ENCODE measurements at places on chromosomes 5 and 9.

DNA sequence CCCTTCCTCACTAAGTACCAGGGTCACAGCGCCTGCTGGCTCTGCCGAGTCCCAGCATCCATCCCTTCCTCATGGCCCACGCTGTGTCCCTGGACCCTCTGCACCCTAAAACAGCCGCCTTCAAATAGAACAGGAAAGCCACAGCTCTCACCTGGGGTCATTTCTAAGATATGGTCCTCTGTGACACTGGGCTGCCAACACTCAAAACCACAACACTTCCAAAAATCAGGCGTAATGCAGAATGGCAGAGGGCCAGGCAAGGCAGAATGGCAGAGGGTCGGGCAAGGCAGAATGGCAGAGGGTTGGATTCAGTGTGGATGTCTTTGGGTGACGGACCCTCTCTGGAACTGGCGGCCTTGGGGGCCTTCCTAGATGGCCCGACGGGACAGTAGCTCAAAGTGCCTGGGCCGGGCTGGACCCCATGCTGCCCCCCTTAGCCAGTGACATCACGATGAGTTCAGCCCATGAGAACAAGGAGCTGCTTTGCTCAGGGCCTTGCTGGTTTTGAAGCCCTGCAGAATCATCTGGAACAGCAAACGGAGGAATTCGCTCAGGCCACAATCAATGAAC is 35.3 kb downstream of the ZDHHC11B start:
- no peak for DNase-seq

DNA sequence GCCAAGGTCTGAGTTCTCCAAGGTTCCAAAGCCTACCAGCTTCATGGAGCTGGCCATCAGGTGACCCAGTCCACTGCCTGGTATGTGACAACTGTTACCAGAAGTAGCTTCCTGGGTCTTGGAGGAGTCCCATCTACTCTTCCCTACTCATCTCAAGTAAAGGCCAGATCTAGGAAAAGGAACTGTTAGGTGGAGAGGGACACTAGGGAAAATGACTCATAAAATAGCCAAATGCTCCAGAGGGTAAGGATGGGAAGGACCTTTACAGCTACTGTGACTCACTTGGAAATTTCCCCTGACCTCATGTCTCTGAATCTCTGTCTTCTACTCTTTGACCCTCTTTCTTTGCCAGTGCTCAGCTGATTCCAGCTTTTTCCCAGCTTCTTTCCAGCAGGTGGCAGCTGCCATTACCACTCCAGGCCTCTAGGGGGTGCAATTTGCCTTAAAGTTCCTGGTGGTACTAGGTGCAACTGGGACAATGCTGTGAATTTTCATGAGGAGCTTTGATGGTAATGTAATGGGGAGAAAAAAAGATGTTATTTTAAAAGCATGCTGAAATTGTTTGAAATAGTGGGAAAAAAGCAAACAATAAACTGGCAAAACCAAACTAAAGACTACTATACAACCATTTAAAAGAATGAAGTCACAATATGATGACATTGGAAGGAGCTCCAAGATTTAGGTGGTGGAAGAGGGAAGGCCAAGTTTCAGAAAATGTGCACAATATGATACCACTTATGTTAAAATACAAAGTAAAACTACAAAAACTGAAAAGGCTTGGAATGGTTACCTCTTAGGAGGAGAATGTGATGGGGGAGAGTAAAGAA is 27.1 kb upstream of the MYORG start:
- DNase-seq = peak; percentile 21

GRCh38 chr9:111645806-111646205 is 14.7 kb downstream of the DNAJC25 start:
- no peak for DNase-seq

DNA sequence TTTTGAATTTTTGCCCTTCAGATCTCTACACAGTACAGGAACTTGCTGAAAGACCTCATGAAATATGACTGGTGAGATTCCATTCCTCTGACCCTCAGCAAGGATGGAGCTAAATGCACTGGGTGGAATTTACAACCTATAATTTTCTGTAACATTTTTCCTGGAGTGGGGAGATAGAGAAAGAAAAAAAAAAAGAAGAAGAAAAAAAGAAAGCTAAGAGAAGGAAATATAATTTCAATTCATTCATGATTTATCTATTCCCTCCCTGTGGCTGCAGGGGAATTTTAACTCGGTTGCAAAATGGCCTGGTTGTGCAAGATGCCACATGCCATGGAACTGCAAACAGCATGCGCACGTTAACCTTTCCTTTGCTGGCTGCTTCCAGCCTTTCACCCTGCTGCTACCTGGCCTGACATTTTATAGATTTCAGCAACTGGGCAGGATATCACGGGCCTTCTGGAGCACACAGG is 155.4 kb downstream of the FSTL4 start:
- DNase-seq = no peak

GRCh38 chr9:14373706-14374105 is 59.8 kb upstream of the NFIB start:
- DNase-seq = no peak

GRCh38 chr5:172941067-172941516 is 18.1 kb upstream of the RPL26L1 start:
- DNase-seq = no peak

GRCh38 chr5:118806571-118806970 is 181.8 kb downstream of the DTWD2 start:
- DNase-seq = no peak

- DNase-seq = no peak
These were observed 28.2 kb upstream of the C5orf63 start for GRCh38 chr5:127101533-127101932.

DNA sequence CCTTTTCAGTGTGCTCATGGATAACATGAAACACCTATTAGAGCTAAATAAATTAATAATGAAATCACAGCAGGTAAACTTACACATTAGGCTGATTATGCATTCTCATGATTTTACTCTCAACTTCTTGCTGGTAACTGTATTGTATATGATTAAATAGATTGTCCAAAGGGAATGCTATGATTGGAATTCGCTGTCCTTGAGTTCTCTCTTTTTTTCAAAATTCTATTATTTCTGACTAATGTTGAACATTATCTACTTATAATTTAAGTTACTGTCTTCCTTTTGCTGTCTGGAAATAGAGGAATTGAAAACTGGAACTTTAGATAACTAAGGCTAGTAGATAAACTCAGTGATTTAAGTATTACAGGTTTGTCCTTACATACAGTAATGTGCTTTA is 13.1 kb downstream of the CENPH start:
- DNase-seq = no peak

GRCh38 chr9:98081477-98082219 is 25.1 kb downstream of the NANS start:
- DNase-seq = no peak

DNA sequence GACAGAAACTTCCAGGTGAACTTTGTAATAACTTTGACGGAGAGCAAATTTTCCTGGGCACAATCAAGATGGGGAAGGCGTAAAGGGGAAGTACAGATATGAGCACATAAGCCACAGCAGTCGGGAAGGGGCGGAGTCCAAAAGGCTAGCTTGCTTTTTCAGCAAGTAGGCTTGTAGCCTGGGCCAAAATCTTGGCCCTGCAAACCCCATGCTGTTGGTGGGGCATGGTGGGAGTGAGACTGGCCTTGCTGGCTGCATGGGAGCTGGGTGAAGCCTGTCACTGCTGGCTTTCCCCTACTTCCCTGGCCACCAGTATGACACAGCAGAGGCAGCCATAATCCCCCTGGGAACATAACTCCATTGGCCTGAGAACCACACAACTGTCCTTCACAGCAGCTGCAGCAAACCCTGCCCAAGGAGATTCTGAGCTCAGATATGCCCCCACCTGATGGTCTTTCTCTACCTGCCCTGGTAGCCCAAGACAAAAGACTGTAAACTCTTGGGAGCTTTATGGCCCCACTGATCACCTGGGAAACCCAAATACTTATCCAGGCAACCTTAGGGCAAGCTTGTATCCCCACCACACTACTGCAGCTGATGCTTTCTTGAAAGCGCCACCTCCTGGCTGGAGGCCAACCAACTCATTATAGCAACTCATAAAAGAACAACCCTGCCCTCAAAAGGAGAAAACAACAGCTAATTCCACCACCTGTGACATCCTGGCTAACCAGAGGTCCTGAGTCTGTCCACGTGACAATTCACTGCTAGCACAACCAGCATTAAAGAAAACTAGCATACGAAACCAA is 24.0 kb downstream of the DCTN4 start:
- DNase-seq = no peak

DNA sequence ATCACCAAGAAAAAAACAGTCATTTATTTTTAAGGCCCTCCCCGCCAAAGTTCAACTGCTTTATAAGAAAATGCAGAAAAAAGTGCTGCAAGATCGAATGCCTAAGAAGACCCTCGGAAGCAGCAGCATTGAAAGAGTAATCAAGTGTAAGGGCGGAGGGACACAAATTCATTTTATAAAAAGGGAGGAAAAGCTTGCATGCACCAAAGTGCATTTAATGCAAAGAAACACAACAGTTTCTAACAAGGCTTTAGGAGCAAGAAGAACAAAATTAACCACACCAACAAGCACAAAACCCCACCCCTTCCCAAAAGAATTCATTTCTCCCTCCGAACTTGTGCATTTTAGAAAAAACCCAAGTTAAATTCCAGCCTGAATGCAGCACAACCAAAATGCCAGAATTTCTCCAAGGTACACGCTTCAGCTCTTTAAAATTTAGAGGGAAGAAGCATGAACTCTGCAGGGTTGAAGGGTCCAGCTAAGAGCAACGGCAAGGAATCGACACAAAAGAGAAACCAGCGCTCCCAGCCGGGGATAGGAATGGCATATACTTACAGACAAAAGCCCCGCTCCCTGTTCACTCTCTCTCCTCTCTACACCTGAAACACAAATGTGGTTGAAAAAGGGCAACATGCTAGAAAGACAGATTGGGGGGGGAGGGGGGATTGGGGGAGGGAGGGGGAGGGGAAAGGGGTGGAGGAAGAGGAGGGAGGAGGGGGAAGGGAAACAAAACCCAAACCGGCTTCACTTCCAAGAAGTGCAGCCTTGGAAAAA is at the start of gene NREP:
TSS of gene NREP (minus strand) at position 614 of the 774 bp plus-strand sequence. CDS start 1,422 bp downstream, outside the sequence.
- DNase-seq = no peak

GRCh38 chr9:27765266-27766072 is 192.2 kb upstream of the C9orf72 start:
- no peak for DNase-seq

GRCh38 chr5:150278046-150278730 is 11.4 kb downstream of the CAMK2A start:
- DNase-seq = no peak

- no peak for DNase-seq
These were observed 15.6 kb upstream of the NREP start for GRCh38 chr5:111772456-111773122.

DNA sequence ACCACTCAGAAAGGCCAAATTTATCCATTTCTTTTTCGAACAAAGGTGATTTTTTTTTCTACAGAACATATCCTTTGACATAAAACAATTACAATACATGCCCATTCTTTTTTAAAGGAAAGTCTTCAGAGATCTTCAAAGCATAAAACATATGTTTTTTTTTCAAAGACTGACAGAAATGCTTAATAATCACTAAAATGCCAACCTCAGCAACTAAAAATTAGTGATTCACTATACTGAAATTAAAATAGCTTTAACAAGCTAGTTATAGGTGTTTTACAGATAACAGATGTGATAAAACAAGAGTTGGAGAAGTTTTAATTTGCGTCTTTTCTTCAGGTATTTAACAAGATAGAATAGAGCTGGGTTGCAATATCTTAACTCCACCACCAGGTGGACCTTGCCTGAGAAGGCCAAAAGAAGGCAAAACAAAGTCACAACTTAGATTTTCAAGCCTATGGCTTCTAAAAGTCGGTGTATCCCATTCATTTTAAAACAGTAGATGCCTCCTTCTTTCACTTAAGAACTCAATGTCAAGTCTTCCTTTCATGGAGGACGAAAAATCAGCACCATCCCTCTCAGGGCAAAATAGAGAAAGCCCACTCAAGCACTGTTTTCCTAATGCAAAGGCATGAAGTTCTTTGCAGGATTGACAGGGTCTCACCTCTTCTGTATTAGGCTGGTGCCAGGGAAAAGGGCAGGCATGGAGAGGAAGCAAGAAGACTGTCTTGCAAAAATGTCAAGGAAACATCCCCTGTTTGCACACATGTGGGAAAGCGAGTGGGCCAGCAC is 31.1 kb upstream of the CPLX2 start:
- no peak for DNase-seq

GRCh38 chr5:96871686-96872085 is 4.6 kb upstream of the ERAP2 start:
- DNase-seq = no peak

DNA sequence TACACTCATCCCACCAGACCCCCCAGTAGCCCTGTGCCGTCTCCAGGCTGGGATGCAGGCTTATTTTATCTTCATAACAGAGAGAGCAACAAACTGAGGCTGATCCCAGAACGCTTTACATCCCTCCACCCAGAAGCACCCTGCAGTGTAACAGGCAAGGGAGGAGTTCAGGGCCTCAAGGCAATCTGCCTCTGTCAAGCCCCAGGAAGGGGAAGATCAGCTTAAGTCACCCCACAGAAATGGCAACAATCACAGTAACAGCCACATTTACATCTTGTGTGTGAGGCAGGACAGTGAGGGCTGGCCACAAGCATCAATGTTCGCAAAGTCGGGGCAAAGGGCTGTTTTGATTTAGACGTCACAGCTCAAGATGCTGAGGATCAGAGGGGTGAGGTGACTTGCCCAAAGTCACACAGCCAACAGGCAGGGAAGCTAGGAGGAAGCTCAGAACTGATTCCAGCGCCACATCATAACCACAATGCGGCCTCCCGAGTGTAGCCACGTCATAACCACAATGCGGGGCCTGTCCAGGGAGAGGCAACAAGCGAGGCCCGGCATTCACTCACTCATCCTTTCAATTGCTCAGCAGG is 14.4 kb downstream of the STK10 start:
- DNase-seq = peak; percentile 38

DNA sequence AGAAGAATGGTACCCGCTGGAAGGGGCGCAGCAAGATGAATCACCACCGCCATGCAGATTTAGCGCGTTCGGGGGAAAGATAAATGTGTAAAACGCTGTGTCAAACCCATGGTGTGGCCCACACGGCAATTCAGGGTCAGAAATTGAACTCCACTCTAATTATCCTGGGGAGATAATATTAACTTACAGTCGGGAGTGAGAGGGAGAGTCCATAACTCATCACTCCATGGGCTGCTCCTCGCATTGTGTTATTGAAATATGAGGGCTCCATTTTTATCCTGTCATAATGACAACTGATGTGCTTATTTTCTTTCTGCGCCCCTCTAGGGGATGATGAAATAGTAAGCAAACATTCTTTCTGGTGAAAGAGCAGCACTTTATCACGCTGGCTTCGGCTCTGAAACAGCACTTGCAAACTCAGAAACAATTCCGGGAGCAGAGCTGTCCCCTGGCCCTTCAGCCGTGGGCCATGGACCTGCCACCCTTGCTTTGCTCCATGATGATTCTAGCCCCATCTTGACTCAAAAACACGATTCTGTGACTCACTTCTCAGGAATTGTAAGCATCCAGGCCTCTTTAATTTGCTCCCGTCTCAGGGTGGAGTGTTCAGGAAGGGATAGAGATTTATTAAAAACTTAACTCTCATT is 431.6 kb downstream of the IRX1 start:
- no peak for DNase-seq

DNA sequence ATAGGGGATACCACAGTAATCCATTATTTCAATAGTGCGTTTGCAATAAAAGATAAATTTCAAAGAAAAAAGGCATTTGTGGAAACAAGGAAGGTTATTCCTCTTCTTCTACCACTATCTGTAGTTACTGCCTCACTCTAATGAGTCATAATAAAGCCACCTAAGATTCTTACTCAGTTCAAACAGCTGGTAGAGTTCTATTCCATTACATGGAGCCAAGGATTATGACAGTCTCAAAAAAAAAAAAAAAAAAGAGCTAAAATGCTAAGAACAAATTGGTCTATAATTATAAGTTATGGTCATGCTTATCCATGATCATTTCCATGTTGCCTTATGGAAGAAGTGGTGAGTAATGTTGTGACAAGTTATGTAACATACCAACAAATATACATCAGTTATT is 46.3 kb downstream of the DENND1A start:
- no peak for DNase-seq

Data from stimulated activated CD4-positive, alpha-beta T cell treated with anti-CD3 and anti-CD28 coated beads, TNF-alpha, amount 100 ng/mL, for 1 hour (primary cell).